ENCODE measurements at places on chromosomes 5 and 9. TPM values are rescaled to one million over a fixed set of nuclear protein-coding genes. Genes with fewer than 3 reads are reported as not detected.

DNA sequence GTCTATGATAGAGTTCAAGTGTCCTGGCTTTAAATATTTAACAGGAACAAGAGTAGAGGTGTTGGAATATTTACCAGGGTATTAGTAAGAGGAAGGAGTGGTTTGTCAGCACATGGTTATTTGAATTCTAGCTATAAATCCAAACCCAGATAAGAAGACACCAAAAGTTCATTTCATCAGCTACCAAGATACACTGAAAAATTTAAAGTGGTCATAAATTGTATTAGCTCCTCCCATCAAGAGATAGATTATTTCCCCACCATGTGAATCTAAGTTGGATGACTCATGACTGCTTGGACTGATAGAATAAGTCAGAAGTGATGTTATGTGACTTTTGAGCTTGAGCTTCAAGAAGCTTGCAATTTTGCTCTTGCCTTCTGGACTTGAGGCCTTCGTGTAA lies 72.1 kb upstream of the GRAMD2B start:
- DNase-seq, result no peak

GRCh38 chr5:96565582-96566265 lies 96.5 kb upstream of the CAST start:
- no peak for DNase-seq

DNA sequence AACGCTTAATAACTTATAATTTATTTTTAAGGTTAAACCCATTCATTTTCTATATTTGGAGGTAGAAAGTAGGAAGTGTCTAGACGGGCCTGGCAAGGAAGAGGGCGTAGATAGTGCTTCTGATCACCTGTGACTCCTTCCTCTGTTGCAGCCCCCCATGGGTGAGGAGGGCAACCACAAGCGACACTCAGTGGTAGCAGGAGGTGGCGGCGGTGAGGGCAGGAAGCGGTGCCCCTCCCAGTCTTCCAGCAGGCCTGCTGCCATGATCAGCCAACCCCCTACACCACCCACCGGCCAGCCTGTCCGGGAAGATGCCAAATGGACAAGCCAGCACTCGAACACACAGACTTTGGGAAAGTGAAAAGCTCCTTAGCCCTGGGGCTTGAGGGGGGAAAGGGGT lies 36.7 kb downstream of the FAXDC2 start:
- DNase-seq, result no peak

DNA sequence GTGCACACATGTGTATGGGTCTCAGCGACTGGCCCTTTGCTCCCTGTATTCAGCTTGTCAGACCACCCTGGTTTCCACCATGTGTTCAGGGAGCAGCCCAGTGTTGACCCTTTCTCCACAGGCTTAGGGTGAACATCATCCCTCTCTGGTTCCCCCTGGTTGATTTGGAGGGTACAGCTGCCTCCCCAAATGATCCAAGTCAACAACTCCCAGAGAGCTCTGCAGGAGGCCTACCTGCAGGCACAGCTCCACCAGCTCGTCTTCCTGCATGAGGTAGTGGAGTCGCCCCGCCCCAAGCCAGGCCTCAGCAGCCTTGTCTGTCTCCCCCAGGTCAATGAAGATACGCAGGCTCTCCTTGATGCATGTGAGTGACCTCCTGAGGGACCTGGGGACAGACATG lies 50.5 kb downstream of the SH3TC2 start:
- DNase-seq, result no peak

DNA sequence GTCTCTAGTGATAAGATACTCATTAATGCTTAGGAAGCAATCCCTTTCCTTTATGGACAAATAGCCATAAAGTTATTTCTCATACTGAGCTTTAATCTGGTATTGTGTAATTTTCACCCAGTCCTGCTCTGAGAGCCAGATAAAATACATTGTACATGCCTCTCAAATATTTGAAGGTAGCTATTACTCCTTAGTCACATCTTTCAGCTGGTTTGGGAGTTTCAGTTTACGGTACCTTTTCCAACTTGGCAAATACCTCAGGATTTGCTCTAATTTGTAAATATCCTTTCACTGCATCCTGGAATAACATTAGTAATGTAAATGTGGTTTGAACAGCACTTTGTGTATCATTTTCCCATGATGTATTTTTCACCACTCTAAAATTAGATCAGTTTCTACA lies 47.4 kb downstream of the ABHD17B start:
- no peak for DNase-seq

GRCh38 chr5:127002390-127002789 lies 28.0 kb downstream of the MARCHF3 start:
- no peak for DNase-seq

GRCh38 chr9:126450668-126451205 lies 124.1 kb downstream of the MVB12B start:
- no peak for DNase-seq

GRCh38 chr5:94893412-94894135 lies 275.1 kb downstream of the SLF1 start:
- no peak for DNase-seq

DNA sequence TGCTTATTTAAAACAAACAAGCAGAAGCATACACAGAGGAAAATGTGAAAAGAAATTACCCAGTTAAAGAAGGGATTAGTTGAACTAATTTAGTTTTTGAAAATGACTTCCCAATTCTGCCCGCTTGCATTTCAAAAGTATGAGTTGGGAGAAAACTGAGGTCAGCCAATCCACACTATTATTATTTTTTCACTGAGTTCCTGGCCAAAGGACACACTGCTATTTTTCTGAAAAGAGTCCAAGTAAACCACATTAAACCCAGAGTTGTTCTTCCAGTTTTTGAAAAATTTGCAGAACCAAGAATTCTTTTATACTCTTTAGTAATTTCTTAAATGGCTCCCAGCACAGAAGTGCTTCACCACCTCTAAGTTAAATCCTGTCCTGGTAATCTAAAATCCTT lies 7.5 kb downstream of the SMU1 start:
- no peak for DNase-seq

GRCh38 chr9:91295357-91295756 lies 66.4 kb downstream of the AUH start:
- no peak for DNase-seq

GRCh38 chr5:131171276-131171810 lies 599 bp downstream of the LYRM7 start:
- no peak for DNase-seq

- peak; percentile 2 for DNase-seq
Measured at GRCh38 chr9:89919171-89919681, 314.4 kb downstream of the GADD45G start.

GRCh38 chr5:42756606-42757601 lies at the start of gene CCDC152:
Gene CCDC152 (plus strand): TSS chr5:42756818. CDS start chr5:42759122, 2,304 bp downstream.
- DNase-seq, result no peak

- DNase-seq, result no peak
Measured at GRCh38 chr5:31987985-31988710, 186.0 kb downstream of the GOLPH3 start.

GRCh38 chr5:169581580-169582227 lies 1.9 kb upstream of the SPDL1 start:
- DNase-seq, result peak; percentile 60

DNA sequence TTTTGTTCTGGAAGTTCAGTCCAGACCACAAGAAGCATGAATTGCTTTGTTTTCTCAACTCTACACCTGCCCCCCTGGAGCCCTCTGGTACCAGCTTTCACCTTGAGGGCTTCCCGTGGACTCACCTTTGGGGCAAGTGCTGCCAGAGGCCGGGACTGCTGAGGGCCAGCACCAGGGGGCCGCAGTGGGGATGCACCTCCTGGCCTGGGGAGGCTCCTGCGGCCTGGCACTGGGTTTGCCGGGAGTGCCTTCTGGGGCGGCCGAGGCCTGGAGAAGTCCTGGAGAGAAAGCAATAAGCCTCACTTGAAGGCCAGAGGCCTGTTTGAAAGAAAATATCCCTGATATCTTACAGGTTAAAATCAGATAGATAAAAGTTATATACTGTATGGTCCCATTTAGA lies 21.7 kb downstream of the NIPAL4 start:
- no peak for DNase-seq

DNA sequence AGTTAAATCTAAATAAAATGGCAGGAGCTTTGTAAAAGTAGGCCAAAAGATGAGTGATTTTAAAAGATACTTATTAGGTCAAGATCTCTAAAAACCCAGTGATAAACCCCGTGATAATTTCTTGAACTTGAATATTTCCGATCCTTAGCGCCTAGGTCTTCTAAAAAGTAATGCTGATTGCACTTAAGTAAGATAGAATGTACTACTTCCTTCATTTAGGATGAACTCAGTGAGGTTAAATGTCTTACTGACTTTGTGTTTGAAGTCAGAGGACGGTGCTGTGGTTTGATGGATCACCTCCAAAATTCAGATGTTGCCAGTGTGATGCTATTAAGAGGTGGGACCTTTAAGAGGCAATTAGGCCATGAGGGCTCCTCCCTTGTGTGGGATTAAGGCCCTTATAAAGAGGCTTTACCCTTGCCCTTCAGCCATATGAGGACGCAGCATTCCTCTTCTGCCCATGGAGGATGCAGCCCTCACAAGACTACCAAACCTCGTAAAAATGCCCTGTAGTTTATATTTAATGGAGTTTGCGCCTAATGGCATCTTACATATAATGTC lies 130.1 kb downstream of the TRIO start:
- DNase-seq, result no peak

DNA sequence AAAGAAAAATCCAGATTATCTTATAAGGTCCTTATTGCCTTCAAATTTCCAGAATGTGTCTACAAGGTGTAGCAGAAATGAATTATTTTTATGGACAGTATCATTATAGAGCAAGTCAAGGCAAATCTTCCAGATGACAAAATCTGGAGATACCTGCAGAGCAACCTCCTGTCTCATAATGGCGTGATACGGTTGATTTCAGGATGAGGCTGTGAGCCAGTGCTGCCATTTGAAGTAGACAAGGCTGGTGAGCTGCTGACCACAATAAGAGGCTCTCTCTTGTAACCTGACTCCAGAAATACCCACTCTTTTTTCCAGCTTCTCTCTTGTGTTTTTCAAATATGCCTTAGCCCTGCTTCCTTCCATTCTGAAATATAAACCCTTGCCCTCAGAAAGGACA lies 108.2 kb downstream of the HTR1A start:
- DNase-seq, result no peak

GRCh38 chr9:81683238-81683637 lies 6.1 kb downstream of the TLE1 start:
- no peak for DNase-seq

- DNase-seq, result no peak
Measured at GRCh38 chr9:102950346-102950745, 44.8 kb upstream of the CYLC2 start.

DNA sequence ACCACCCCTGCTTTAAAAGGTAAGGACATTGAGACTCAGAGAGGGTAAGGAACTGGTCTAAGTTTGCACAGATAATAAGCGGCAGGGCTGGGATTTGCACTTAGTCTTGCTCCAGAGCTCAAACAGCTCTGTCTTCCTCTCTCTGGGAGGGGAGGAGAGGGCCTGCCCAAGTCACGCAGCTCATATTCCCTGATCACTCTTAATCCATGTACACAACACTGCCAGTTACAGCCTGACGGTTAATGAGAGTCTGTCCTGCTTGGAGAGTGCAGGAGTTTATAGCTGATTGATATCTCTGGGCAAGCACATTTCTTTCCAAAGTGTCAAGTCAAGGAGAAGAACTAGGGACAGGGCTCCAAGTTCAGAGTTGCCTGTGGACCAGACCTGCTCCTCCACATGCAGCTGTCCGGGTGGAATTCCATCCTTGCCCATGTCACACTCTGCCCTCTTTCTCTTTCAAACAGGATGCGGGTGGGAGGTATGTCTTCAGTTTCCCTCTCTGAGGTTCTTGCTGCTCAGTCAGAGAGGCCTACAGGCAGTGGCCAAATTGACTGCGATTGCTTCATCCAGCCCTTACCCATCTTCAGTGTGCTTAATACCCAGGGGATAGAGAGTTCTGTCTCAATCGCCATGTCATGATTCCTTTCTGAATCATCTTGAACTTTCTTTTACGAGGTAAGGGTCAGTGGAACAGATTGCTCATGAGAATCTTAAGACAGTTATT lies 54.5 kb downstream of the GALNT12 start:
- peak; percentile 13 for DNase-seq

DNA sequence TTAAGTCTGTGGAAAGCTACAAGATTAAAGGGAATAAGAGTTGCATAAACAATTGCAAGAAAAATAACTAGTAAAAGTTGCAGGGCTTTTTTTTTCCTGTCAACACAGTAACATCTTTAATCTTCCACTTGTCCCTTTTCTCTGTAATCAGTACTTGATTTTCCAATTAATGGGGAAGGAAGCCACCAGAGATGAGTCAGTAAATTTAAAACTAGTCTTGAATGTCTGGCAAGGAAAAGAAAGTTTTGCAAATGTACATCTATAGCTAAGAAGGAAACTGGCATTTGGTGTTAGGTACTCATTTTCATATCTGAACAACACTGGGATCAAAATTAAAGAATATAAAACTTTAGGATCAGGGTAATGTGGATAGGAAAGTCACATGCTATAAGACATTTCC lies 17.1 kb downstream of the DAP start:
- no peak for DNase-seq

DNA sequence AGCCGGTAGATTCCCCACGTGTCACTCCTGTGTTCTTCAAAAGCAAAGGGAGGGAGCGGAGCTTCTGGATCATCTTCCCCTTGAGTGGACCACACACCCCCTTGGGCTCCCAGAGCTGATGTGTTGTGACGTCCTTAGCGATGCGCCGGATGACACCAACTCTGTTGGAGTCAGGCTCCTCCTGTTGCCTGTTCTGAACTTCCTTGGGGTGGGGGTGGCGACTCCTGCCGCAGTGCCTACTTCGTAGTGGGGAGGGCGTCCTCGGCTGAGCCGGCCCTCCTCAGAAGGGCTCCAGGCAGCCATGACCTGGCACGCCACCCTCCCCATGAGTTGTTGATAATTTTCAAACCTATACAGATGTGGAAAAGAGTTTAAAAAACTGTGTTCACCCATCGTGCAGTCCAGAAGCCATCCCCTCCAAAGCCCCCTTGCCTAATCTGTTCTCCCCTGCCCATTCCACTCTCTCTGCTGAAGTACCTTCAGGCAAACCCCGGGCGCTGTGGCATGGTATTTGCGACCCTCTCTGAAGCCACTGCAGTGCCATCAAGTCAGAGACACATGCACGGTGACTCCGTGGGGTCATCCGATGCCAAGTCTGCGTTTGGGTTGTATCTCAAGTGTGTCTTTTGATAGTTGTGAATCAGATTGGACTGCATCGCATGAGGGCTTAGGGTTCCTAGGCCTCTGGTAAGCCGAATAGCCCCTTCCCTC lies 16.7 kb downstream of the EXOC3 start:
- no peak for DNase-seq

DNA sequence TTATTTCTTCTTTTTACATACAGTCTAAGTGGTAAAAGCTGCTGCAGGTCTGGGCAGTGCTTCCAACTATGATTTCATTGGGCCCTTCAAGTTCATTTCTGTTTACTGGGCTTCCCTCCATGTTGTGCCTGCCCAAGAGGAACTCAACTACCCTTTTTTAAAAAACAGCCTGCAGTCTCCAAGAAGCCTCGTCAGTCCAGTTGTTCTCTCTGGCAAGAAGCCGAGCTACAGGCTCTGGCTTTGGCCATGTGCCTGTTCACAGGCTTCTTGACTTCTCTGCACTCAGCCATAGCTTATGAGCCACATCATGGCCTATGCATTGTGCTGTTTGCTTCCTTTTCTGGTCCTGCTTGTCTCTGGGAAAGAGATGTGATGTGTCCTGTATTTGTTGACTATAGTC lies 119.7 kb upstream of the PJA2 start:
- DNase-seq, result no peak

Gene PDE4D
- total RNA-seq, result 2.4 TPM

Gene SERF1A
- total RNA-seq, result 5.1 TPM

Gene FAM221B
- total RNA-seq, result not detected

Gene INSL4
- total RNA-seq, result not detected

Gene ANKH
- total RNA-seq, result 11.2 TPM

Gene FRMD3
- 14.5 TPM for total RNA-seq

Gene GIN1
- 4.5 TPM for total RNA-seq

Gene THBS4
- 0.31 TPM for total RNA-seq

Gene FAM153A
- not detected for total RNA-seq
